ENCODE measurements at places on chromosomes 2 and 18.

GRCh38 chr18:70683263-70683662, 394.4 kb downstream of the SOCS6 start:
- no peak for DNase-seq

DNA sequence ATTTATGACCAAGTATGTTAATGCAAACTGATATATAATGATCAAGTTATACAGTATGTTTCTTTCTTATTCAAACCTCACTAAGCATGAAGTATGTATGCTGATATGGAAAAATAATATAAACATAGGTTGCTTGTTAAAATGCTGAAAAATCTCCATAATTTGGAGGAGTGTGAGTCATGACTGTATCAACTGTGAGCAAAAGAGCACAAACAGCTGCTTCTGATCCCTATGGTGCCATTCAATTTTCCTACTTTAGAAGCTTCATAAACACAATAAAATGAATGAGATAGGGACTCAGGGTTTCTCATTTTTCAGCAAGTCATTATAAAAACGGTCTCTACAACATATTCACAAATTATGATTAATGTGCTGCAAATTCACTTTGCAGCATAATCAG, 129.9 kb upstream of the TFPI start:
- DNase-seq: no peak

- no peak for DNase-seq
Measured at GRCh38 chr2:204748286-204748685, 203.0 kb downstream of the PARD3B start.

DNA sequence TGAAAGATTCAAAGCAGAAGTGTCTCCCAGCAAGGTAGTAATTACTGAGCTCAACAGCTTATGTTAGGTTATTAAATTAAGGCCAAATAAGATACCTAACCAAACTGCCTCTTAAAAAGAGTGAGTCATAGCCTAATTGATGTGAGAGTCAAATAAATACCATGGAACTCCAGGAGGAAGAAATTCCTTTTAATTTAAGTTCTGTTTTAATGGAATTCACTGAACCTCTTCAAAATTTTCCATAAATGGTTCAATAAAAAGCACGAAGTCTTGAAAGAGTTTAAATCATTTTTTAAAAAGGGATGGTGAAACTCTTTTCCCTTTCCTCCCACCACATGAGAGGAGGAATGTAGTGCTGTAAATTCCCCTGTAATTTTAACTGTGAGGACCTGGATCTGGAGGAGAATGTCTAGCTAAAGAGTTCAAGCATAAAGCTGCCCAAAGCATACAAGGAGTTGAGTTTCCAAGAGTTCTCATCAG, 180.8 kb upstream of the MMADHC start:
- DNase-seq: no peak

GRCh38 chr2:28325173-28325566, 67.5 kb upstream of the FOSL2 start:
- DNase-seq: no peak

DNA sequence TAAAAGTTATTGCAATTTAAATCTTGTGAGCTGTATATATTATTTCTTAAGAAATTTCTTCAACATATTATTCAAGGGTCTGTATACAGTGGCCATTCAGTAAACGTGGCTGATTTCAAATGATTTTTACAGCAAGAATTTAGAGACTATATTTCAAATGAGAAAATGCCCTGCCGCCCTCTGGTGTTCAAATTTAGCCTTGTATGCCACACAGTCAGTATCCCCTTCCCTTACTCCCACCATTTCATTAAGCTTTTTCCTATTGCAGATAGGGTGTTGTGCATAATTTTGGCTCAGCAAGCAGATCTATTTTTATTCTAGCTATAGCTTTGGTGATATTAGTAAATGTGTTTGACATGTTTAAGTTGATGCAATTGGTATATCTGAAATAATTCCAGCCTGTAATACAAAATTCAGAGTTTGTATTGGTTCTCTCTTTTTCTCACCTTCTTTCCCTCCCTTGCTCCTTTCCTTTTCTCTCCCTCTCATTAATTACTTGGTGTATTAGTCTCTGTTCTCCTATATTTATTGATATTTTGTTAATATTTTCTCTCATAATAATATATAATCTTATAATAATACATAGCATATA, 22.8 kb upstream of the SCN7A start:
- DNase-seq: no peak

DNA sequence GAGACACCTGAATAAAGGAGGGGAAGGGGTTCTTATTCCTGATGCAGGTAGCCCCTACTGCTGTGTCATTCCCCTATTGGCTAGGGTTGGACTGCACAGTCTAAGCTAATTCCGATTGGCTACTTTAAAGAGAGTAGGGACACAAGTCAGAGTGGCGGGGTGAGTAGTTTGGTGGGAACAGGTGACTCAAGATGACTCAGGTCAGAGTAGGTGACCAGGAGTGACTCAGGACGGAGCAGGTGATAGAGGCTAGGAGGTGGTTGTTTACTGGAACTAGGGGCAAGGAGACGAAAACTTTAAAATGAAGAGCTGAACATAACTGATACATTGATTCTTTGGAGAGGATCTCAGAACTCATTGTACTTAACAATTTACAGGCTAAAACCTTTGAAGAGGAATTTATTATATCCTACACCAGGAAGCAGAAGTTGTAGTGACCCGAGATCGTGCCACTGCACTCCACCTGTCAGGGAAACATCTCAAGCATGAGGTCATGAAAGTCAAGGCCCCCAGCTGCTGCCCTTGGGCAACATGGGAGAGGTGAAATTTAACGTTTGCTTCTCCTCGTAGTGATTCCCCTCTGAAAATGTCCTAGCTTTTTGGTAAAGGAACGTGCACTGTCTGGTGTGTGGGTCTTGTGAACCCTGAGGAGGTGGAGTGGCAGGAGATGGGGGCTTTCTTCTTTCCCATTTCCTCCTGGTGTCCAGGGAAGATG, 4.5 kb upstream of the CYP27A1 start:
- no peak for DNase-seq

GRCh38 chr2:126495189-126495588, 160.8 kb upstream of the GYPC start:
- DNase-seq: no peak

DNA sequence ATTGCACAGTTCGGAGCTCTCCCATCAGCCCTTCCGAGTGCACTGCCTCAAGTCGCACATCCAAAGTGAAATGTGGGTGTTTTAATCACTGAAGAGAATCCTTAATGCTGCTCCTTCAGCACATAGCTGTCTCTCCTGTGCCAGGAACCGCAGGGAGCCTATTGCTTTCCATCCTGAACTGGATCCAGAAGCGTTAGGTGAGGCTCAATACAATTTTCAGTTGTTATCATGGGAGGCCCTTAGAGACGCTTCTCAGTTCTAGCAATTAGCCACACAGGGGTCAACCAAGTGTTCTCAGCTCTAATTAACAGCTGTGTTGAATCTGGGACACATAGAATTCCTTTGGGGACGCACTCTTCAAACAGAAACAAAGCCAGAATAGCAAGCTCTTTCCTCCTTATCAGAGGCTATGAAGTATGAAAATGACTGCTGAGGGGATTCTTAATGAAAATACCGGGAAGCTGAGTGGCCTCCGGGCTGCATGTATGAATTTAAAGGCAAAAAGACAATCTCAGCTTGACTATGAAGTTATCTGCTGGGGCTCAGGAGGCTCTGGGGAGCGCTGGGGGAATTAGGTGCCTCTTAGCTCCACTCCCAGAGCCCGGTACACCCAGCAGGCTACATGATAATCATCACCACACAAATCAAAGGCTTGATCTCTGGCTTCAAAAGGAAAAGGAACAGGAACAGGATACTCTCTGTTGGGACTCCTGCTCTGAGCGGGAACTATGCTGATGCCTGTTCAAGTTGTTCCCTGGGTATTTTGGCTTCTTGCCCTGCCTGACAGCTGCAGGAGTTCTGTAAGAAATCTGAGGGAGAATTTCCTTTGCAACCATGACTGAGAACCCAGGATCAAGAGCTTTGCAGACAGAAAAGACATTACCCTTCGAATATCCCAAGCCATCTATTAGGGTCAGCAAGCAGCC, 55.4 kb upstream of the NCOA1 start:
- DNase-seq: no peak

GRCh38 chr2:236284208-236284607, 20.0 kb upstream of the ASB18 start:
- DNase-seq: no peak

DNA sequence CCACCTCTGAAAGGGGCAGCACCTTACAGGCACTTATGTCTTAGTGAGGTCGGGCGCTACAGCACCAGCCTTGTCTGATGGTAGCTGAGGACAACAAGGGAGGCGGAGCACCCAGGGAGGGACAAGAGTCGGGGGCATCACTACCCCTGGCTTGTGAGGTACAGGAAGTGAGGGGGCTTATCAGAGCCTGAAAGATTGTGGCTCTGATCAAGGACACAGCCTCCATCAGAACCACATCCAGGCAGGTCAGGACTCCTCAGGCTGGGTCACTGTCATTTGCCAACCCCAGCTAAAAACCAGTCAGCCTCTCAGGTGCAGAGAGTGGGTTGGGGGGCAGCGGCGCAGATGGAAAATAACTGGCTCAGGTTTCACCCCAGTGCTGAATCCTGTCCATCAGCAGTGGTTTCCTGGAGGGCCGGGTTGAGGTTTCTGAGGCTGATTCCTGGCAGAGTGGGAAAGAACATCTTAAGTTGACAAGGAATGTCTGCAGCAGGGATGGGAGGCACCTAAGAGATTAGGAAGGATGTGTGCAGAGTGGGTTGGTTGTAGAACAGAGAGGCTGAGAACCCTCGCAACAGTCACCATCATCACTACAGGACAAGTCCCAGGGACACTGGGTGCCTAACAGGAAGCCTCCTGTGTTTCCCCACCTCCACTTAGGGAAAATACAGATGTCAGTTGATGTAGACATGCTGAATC, 45.3 kb downstream of the FBLN7 start:
- no peak for DNase-seq

GRCh38 chr18:54033052-54033451, 191.4 kb downstream of the MBD2 start:
- no peak for DNase-seq

Data from stimulated activated CD4-positive, alpha-beta T cell treated with anti-CD3 and anti-CD28 coated beads, TNF-alpha, amount 100 ng/mL, for 4 hours (primary cell).